ENCODE measurements at places on chromosomes 5 and 9. TPM values are rescaled to one million over a fixed set of nuclear protein-coding genes. Genes with fewer than 3 reads are reported as not detected.

- no peak for DNase-seq
Observed at GRCh38 chr9:90019626-90020025, 414.8 kb downstream of the GADD45G start.

GRCh38 chr9:130159915-130160670 is 12.1 kb upstream of the NCS1 start:
- no peak for DNase-seq

GRCh38 chr5:4990462-4990861 is 149.7 kb upstream of the ADAMTS16 start:
- no peak for DNase-seq

- DNase-seq: no peak
Observed at GRCh38 chr9:33172256-33173238, 5.4 kb upstream of the B4GALT1 start.

- no peak for DNase-seq
Observed at GRCh38 chr5:173760461-173761177, 127.5 kb upstream of the CPEB4 start.

The NKD2 gene
- total RNA-seq: not detected

GRCh38 chr9:14488421-14489190 is 174.7 kb upstream of the NFIB start:
- no peak for DNase-seq

GRCh38 chr5:95124101-95124500 is 160.8 kb downstream of the MCTP1 start:
- no peak for DNase-seq

DNA sequence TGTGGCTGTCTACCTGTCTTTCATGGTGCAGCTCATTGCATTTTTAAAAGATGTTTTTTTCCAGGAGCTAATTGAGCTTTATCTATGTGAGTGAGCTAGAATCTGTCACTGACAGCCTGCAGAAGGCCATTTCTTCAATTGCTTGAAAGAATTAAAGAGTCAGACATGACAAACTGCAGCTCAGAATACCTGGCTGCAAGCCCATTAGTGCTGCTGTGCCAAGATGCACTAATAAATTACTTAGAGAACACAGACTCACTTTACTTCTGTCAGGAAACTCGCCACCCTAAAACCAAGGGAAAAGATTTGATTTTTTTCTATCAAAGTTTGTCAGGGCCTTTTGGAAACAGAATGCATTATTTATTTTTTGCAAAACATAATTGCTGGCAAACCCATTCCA is 368.3 kb downstream of the CAAP1 start:
- no peak for DNase-seq

The GMCL2 gene
- total RNA-seq: not detected

The TEX10 gene
- 92.8 TPM for total RNA-seq

The SELENOP gene
- not detected for total RNA-seq

The DNAI1 gene
- not detected for total RNA-seq

DNA sequence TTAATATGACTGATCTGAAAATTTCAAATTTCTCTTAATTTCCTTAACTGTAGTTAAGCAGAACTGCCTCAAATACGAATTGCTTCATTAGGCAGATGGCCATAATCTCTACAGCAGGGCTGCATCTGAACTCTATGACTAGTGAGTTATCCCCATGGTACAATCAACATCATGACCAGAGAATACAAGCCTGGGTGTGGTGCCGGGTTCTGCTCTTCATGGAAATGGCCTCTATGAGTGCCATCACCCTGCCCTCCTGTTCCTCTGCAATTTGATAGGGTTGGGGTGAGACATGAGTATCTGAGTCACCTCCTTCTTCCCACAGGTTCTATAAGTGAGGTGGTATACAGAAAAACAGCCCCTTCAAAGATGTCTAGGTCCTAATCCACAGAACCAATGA is 235.9 kb downstream of the AP3B1 start:
- peak; percentile 40 for DNase-seq

- DNase-seq: no peak
Observed at GRCh38 chr9:97808972-97809371, 44.1 kb upstream of the FOXE1 start.

The DNAJC21 gene
- 25.8 TPM for total RNA-seq

GRCh38 chr5:172973931-172974330 is 9.6 kb upstream of the ATP6V0E1 start:
- no peak for DNase-seq

DNA sequence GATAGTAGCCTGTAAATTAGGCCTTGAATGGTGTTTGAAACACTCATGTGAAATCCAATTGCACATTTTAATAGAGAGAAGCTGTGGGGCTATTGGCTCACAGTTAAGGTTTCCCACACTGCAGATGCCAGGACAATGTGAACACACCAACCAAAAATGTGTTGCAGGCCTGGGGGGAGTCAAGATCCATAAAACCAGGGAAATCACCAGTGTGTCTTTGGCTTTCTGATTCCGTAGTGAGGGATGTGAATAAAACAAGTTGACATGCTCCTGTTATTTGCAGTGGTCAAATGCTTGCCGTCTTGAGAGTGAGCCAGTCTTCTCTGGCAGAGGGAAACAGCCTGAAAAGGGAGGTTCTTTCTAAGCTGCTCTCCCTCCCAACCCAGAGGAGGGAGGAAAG is 79.0 kb downstream of the ZNF462 start:
- DNase-seq: no peak

Data from HT1080 (cell line).